ENCODE measurements at places on chromosomes 2 and 18.

DNA sequence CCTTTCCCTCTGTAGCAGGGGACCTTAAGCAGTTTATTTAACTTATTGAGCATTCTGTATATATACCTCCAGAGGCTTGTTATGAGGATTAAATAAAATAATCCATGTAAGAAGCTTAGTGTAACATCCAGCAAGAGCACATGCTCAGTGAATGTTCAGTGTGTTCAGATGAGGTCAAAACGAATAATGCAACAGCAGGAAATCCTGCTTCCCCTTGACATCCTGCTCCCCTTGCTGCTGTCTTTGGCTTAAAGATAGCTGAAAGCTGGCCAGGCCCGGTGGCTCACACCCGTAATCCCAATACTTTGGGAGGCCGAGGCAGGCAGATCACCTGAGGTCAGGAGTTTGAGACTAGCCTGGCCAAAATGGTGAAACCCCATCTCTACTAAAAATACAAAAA is 68.7 kb downstream of the COL4A4 start:
- no peak for DNase-seq

DNA sequence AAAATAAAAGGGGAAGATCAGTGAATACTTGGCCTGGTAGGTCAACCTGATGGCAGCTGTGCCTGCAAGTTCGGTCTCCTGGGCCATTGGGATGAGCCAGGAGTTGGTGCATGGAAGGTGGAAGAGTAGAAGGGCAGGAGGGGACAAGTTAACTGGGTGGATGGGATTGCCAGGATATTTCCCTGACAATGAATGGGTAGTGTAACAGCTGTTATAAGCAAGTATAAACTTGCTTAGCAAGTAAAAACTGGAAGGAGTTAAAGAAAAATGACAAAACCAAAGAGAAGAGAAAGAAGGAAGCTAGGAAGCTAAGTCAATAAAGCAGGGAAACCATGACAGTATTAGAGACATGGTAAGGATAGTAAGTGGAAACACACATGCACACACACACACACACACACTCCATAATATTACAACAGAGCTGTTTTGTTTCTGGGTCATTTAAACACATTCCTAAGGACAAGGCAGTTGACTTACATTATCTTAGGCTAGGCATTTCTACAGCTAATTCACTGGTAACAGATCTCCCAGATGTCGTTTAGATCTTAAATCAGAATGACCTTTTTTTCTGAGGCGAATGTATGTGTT is 29.7 kb downstream of the MEP1B start:
- DNase-seq, result no peak

DNA sequence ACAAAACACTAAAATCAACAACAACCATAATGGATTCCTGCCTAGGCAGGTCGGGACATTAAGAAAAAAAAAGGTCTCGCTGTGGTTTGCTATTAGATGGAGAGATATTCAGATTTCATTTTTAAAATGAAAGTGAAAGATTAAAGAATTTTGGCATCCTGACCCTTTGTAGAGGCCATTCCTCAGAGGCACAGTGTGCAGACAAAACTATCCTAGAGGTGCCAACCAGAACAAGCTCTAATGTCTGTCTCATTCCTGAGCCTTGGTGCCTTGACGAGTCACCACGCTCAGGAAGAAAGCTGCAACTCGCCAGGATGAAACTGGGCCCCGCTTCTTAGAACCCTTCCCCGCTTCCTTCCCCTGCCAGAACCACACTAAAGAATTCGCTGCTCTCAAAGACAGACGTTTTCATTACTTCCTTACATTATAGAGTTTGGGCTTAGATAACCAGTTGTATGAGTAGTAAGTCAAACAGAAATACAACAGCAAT is 156.0 kb downstream of the TGIF1 start:
- DNase-seq, result no peak

- DNase-seq, result no peak
Observed at GRCh38 chr2:164777847-164778461, 63.7 kb downstream of the COBLL1 start.

- DNase-seq, result no peak
Observed at GRCh38 chr2:223855426-223855825, 18.0 kb upstream of the AP1S3 start.

DNA sequence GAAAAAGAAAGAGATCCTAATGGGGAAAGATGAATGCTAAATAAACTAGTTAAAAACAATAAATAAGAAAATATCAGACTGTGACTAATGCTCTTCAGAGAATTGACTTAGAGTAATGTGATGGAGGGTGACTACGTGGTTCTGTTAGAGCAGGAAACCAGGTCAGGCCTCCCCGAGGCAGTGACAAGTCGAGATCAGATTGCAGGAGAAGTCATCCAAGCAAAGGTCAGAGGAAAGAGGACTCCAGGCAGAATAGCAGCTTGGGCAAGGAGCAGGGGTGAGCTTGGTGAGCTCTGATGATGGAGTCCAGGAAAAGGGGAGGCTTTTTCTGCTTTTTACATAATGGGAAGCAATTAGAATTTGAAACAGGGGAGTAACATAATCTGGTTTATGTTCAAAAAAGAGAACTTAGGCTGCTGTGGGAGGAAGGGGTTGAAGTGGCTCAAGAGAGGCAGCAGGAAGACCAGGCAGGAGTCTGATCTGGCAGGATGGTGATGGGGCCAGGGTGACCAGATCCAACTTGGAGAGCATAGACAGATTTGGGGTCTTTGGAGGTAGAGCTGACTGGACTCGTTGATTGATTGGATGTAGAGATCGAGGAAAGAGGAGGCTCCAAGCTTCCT is 27.3 kb upstream of the ITGB6 start:
- DNase-seq, result no peak

DNA sequence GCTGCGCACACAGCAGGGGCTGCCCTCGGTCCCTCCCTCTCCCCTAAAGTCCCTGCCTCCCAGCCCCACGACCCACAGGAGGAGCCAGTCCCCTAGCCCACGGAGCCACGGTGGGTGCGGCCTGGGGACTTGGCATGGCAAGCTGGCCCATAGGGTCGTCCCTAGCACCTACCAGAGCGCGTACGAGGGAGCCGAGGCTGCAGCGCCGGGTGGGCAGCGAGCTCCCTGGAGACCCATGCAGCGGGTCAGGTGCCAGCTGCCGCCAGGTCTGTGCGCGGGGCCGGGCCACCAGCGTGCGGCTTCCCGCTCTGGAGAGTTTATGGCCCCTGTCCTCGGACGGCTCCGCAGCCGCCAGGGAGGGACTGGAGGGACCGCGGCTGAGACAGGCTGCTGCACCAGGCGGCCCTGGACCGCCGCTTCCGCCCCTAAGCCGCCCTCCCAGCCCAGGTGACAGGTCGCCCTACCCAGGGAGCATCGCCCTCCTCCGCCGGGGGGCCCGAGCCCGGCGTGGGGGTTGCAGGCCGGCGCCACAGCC is 273.6 kb downstream of the CCDC74A start:
- no peak for DNase-seq

DNA sequence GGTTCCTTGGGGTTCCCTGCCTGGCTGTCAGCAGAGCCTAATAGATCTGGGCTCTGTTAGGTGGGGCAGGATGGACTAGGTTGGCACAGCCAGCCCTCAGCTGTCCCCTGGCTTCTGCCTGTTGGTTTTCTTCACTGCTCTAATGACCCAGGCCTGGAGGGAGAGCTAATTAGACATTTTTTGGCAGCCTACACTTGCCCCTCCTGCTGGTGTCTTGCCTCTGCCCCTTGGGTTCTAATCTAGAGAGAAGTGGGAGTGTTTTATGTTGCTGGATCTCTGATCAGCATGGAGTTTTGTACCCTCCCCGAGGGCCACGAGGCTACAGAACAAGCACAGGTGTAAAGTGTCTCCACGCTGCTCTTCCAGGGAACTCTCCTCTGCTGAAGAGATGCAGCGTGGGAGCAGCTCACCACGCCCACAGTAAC is 199.4 kb upstream of the RASGRP3 start:
- no peak for DNase-seq

DNA sequence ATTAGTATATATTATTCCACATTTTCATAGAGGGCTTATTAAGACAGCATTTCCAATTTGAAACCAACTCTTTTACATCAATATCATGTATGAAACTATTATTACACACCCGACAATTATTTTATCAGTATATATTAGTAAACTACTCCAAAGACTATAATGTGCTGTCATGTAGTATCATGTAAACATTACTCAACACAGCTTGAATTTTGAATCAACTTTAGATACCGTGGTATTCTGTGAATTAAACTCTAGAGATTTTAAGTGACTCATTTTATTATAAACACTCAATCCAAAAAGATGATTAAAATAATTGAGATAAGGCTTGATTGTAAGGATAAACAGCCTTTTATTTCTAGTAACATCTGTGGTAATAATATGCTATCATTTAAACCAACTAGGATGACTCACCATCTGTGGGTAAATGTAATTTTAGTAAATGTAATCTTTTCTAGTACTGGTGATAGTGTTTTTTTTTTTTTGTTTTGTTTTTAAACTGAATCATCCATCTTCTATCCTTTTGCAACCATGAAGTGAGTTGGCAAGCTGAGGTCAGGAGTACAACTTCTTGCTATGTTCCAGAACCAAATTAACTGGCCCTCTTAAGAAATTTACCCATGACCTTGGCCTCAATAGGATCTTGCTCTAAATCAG is 144.3 kb upstream of the SMAD7 start:
- DNase-seq, result no peak

- DNase-seq, result no peak
Observed at GRCh38 chr2:115190459-115190858, 748.0 kb downstream of the DPP10 start.

DNA sequence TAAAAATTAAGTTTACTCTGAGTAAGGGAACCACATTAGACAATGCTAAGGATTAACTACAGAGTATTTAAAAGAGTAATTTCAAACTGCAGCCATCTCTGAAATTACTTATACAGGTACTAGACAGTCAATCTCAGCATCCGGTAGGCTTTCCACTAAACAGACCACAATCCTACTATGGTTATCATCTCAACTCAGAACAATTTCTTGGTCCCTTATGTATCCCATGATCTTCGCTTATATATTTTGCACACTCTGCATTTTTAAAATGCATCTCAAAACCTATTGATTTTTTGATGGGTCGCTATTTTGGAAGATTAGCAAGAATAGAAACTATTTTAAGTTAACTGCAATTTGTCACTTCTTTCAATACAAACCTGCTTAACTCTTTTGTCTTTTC is 1.4 kb downstream of the PPP4R1 start:
- DNase-seq, result no peak

DNA sequence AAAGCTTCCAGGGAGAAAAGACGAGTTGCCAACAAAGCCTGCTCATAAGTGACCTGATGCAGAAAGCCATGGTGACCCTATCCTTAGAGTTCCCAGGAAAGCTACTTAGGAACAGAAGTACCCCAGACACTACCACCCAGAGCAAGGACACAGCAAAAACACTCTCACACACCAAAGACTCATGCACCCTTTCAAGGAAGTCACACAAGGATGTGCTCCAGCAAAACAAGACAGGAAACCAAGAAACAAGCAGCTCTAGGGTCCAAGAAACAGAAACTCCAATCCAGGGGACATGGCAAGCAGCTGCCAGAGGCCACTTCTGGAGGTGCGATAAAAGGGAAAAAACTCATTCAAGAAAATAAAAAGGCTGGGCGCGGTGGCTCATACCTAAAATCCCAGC is 5.7 kb downstream of the KIF1A start:
- no peak for DNase-seq

DNA sequence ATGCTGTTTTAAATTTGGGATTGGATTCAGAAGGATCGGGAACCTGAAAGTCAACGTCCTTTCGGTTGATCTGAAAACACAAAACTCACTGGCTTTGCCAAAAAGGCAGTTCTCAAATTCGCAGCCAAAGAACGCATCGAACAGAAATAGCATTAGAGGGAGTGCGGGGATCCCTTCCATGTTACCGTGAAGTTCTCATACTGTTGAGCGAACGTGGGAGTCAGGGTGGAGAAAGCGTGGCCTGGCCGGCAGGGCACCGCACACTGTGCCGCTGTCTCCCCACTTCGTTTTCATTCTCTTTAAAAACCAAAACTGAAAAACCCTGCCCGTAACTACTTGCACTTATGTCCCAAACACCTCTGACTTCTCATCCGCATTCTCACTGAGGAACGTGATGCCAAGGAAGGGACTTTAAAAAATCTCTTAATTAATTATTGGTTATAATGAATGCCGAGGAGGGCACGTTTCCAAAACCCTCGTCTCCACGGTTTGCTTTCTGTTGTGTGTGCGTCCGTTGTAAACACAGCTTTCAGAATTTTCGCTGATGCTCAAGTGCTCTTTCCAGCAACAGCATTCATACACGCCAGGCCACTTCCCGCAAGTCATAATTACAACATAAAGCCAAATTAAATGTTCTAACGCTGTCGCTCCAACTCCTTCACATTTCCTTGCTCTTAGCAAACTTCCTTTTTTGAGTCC is 60.9 kb upstream of the TWIST2 start:
- DNase-seq, result no peak

DNA sequence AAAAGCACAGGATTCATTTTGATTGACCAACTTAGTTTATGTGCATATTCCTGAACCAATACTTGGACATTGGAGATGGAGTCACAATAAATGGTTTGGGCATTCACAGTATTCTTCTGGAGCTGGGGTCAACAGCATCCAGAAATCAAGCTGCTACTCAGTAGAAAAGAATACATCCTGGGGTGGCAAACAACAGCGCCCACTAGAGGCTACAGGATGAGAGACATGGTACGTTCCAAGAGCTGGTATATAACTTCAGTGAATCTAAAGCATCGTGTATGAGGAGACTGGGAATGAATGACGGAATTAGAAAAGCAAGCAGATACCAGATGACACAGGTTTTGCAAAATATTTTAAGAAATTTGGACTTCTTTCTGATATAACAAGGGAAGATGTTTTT is 142.9 kb upstream of the FIGN start:
- DNase-seq, result no peak

GRCh38 chr18:51943281-51943680 is 396.7 kb upstream of the DCC start:
- DNase-seq, result no peak

GRCh38 chr2:146734821-146735190 is 1110.0 kb upstream of the ACVR2A start:
- DNase-seq, result no peak

DNA sequence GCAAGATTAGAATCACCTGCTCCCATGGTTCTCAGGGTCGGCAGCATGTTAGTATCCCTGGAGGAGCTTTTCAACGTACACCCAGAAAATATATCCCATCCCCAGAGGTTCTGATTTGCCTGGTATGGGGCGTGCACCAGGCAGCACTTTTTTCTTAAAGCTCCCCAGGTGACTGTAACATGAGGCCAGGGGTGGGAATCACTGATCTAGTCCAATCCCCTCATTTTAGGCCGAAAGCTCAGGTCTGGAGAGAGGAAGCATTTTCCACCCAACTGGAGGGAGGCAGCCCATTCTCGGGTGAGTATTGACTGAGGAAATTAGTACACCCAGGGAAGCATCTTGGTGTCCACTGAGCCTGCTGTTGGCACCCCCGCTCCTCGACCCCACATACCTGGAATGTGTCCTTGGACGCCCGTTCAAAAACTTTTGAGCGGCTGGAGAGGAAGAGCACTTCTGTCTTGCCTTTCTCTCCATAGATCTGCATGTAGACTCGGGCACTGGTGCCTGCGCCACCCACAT is 94.3 kb downstream of the LOXHD1 start:
- no peak for DNase-seq

- DNase-seq, result no peak
Observed at GRCh38 chr2:146659976-146660375, 1184.9 kb upstream of the ACVR2A start.

Data from activated CD4-positive, CD25-positive, alpha-beta regulatory T cell treated with anti-CD3 and anti-CD28 coated beads, Interleukin-2, amount 50 U/mL, for 72 hours (primary cell).